ENCODE measurements at places on chromosomes 2 and 18.

DNA sequence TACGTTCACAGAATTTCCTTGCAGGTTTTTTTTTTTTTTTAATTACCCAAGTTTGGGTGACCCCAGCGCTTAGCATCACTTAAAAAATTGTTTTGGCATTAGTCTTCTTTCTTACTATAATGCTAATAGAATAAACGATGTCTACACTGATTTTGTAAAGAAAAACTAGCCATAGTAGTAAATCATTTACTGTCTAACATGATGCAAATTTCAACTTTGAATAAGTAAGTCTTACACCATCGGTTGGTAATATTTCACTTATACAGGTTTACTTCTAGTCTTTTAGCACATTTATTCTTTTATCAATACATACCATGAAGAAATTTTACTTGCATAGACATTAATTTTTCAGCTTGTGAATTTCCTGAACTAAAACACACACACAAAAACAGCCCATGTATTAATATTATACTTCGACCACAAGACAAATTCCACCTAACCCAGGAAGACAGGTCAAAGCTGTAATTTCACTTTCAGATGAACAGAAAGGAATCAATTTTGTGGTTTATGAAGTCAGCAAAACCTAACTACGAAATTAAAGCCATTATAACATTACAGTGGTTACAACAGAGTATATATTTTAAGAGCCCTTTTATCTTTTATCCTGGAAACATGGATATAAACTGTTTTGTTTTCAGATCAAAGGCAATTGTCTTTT is 1.9 kb downstream of the YES1 start:
- peak; percentile 72 for DNase-seq

GRCh38 chr2:135863233-135863632 is 13.0 kb downstream of the MCM6 start:
- DNase-seq, result no peak

DNA sequence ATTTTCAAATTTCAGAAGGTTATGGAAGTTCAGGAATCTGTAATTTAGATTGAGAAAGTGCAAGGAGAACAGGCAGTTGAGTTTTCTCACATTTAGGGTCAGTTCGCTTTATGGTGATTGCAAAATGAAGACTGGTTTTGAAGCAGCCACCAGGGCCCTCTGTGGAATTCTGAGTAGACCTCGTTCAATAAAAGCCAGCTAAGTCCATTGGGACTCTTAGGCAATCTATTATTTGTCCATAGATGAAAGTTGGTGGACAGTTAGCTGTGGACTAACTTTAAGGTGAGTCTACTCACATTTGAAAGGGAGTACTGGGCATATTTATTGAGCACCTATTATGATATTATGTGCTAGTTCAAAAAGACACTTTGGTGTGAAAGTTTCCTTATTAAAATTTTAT is 266.3 kb upstream of the LINC00305 start:
- no peak for DNase-seq

- peak; percentile 9 for DNase-seq
These were observed at the start of gene SLC8A1 for GRCh38 chr2:40451918-40452605. SLC8A1 (minus strand) TSS chr2:40452090.

DNA sequence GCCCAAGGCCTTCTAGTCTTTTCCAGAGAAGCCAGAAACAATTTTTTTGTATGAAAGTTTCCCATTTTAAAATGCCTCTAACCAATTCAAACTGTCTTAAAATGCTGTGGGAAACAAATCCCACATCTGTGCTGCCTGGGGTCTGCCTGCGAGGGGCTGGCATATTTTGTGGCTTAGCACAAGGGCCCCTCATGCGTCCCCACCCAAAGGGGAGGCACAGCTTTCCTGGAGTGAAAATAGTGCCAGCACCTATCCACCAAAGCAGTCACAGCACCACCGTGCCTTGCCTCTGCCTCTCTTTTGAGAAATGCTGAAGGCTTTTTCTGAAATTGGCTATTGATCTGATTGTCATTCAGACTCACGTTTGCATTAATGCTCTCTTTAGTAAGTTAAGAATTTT is 22.2 kb upstream of the GNAL start:
- DNase-seq, result no peak

- DNase-seq, result no peak
These were observed 154.5 kb downstream of the TPO start for GRCh38 chr2:1567556-1568344.

DNA sequence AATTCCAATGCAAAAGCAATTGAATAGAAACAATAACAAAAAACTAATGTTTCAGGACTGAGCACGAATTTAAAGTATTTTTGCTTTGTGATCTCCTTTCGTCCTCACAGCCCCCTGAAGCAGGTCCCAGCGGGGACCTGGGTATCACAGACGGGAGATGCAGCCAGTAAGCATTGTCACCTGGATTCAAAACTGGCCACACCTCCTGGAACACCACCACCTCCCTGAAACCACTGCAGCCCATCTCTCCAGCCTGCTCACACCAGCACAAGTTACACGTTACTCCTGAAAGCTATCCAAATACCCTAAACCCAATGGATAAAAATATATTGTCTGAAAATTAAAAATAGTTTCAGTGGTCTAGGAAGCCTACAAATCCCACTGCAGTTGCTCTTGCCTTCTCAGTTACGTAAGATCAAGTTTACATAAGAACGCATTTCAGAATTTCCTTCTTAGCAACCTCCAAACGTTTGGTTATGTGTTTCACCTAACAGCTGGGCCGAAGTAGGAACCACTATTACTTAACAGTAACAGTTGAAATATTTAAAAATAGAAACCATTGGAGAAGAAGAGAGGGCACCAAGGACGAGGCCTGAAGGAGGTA is 178.0 kb downstream of the HDAC4 start:
- DNase-seq, result no peak

DNA sequence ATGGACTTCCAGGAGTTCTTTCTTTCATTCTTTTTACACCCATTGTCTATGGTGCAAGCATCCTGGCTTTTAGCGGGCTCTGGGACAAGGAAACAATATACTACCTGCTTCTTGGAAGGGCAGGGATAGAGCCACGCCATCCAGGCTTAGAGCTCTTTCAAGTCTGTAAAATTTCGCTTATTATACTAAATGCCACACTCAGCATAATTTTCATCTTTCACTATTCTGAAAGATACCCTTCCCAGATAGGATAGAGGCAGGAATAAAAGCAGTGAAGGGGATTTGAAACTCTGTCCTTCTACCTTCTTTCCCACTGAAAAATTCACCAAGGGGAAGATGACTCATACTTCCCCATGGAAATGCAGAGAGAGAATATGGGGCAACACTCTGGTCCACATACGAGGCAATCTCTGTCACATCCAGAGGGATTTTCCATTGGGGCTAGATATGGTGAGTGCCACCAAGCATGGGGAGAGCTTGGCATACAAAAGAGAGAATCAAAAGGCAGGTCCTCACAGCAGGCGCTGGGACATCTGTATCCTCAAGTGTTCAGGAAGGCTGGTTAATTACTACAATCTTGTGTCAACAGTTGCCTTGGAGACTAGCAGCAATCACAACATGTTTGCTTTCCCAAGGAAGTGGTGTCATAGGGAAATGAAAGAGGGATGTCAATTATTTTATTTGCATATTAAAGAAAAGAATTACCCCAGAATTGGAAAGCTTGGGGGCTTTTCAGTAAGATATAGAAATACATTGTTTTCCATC is 127.6 kb downstream of the TDRD15 start:
- DNase-seq, result no peak

- DNase-seq, result no peak
These were observed 27.2 kb downstream of the RTP5 start for GRCh38 chr2:241896746-241897201.

DNA sequence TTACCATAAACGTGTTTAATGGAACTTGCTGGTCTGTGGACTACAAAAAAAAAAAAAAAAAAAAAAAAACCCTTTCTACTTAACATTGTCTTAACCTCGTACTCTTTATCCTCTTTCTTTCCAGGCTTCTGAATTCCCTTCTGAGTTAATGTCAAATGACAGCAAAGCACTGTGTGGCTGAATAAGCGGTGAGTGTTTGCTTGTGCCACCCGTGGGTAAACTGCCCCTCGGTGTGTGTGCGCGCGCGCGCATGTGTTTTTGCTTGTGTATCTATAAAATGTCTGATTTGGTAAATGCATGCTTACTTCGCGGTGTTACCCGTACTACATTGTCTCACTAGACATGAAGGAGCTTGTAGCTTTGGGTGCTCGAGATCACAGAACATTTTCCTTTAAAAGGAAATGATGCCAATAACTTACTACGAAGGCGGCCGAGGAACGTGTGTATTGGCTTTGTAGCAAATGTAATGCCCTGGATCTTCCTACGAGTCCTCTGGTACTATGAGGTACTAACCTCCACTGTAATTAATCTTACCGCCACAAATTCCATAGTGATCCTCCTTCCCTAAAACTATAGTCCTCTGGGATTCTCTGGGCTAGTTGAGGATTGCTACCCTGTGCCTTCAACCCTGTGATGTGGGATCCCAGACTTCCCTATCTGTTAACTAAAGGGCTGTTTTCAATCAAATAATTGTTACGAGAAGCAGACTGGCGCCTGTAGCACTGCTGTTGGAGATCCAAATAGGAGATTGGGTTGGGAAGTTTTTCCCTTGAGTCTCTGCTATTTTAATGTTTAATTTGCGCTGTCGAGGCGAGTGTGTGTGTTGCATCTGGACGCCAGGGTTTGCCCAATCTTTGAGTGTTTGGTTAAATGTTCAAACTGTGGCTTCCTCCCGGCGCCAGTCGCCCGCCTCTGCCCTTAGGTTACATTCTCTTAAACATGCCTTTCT is 1.1 kb downstream of the ID2 start:
- peak; percentile 60 for DNase-seq

- no peak for DNase-seq
These were observed 3.5 kb downstream of the OSBPL6 start for GRCh38 chr2:178197791-178198190.

GRCh38 chr2:21011453-21011852 is 32.4 kb downstream of the APOB start:
- DNase-seq, result no peak

DNA sequence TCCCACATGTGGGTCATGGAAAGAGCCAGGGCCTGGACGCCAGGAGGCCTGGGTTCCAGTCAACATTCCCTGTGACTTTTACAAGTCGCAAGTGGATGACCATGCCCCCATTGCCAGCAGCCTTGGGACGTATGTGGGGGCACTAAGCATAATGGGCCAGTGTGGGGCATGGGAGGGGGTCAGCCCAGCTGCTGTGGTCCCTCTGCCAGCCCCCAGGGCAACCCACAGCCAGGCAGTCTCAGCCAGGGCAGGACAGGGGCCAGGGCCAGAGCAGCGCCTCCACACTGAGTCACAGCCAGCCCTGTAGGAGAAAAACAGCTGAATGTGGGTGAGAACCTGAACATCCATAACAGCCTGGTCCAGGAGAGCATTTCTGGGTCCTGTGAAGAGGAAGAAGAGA is 173.2 kb downstream of the GFPT1 start:
- DNase-seq, result no peak

- peak; percentile 25 for DNase-seq
These were observed 144.3 kb upstream of the SMAD7 start for GRCh38 chr18:49094979-49095632.

- peak; percentile 72 for DNase-seq
These were observed 85.9 kb upstream of the KLF7 start for GRCh38 chr2:207251573-207252192.

DNA sequence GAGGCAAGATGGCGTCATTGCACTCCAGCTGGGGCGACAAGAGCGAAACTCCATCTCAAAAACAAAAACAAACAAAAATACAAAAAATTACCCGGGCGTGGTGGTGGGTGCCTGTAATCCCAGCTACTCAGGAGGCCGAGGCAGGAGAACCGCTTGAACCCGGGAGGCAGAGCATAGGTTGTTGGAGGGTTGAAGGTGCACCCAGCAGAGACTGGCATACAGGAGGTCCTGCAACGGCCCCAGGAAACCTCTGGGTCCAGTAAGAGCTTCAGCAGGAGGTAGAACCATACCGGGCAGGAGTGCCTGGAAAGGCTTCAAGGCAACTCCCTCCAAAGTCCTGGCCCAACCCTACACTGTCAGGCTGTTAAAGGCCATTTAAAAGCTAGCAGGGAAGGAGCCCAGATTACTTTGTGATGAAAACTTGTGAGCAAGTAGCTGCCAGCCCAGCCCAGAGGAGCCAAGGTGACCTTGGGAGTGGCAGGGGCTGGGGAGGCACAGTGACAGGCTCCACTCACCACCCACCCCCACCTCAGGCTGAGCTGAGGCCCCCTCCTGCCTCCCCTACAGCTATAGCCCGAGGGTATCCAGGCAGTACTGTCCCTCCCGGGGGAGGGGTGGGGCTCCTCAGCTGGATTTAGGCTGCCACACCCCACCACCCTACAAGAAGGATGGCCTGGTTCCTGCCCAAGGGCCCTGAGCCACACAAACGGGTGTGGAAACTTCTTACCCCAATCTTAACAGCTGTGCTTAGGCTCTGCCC is 28.1 kb downstream of the TFCP2L1 start:
- DNase-seq, result no peak

DNA sequence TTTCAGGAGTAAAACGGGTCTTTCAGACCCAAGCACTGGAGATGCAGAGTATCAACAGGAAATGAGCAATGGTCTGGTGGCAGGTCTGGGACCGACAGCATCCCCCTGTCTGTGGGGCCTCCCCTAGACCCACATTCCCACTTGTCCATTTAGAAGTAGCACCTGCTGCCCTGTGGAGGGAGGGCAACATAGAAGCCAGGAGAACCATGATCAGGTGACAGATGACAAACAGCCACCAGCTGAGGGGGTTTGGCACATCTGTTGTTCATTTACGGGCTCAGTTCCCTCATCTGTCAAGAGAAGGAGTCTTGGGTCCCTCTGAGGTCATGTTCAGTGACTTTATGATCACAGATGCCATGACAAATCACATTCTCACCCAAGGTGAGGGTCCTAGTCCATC is 77.9 kb upstream of the SLC66A3 start:
- no peak for DNase-seq

DNA sequence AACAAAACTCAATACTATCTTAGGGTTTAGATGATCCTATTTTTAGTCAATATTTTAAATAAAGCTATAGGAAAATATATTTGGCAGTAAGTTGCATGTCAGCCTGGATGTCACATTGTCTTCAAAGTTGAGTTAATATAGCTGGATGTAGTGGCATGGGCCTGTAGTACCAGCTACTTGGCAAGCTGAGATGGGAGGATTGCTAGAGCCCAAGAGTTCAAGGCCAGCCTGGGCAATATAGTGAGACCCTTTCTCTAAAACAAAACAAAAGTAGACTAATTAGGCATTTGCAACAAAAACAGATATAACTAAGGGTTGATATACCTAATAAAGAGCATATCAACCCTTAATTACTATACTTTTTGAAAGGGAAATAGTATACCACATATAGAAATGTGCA is 254.6 kb upstream of the KCNJ3 start:
- DNase-seq, result no peak
